Stimulated activated CD4-positive, alpha-beta T cell treated with anti-CD3 and anti-CD28 coated beads, Interleukin-12 subunit alpha, Interleukin-12 subunit beta, amount 100 ng/mL, for 4 hours (primary cell): ENCODE measurements at places on chromosomes 1 and 21.

- no peak for DNase-seq
These were observed 384.6 kb downstream of the PLPP3 start for GRCh38 chr1:56194701-56195300.

- no peak for DNase-seq
These were observed 32.7 kb downstream of the TUT4 start for GRCh38 chr1:52520148-52520547.

- no peak for DNase-seq
These were observed 270.7 kb downstream of the PAPPA2 start for GRCh38 chr1:176733661-176734060.

GRCh38 chr1:30452925-30453324, 270.5 kb downstream of the MATN1 start:
- DNase-seq: no peak

DNA sequence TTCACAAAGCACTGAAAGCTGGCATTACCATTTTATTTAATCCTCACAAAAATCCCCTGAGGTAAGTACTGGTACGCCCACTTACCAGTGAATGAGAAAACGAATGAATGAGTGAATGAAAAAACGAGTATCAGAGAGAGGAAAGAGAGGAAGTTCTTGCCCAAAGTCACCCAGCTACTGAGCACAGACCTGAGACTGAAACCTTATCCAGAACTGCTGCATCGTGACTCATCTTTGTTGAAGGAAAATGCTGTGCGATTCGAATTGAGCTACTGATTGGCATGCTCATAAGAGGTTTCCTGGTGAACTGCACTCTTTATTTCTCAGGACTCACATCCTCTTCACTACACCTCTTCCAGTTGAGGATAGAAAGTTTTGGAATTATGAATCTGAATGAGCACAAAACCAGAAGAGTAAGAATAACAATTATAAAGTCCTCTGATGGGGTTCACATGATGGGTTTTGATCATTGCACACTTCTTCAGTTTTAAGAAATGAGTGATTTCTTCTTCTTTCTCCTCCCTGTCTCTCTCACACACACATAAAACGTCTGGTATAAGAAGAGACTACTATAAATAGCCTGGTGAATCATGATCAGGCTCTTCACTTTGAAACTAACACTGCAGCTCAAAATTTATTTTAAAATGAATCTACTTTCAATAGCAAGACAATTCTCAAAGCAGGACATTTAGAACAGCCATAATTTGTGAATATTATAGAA, 32.1 kb downstream of the IL12RB2 start:
- peak; percentile 25 for DNase-seq

DNA sequence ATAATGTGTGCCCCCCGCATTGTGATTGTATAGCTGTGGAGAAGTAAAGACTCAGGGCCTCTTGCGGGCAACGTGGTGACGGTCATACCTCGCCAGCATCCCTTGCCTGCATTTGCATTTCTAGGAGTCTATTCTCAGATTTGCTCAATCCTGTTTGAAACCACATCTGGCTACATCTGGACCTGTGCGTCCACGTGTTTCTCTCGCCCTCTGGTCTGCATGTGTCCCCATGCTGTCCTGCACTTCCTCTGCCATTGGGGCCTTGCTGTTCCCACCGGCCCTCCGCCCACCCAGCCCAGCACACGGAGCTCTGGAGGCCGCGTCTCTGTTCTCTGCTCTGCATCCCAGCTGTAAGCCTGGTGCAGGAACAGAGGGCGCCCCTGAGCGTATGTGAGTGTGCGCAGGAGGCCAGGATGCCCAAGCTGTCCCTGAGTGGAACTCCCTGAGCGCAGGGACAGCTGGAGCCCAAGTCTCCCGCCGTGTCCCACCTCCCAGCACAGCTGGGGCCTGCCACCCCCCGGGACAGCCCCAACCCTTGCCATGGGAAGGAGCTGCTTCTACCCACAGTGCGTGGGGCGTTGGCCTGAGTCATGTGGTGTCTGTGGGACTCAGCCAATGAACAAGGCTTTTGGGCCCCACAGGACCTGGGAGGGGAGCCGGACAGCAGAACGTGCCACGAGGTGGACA, 1.6 kb downstream of the KRTAP10-2 start:
- DNase-seq: no peak

DNA sequence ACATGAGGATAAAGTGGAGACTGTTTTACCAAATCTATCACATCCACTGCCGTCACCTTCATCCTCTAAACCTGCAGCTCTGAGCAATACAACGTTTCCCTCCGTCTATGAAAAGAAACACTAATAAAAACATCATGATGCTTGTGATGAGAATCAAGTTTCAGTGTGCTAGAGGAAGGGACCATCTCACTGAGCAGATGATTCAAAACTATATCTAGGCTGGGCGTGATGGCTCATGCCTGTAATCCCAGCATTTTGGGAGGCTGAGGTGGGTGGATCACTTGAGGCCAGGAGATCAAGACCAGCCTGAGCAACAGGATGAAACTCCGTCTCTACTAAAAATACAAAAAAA, 14.7 kb upstream of the MYOM3 start:
- no peak for DNase-seq

GRCh38 chr1:209854196-209854595, 26.4 kb downstream of the UTP25 start:
- no peak for DNase-seq

GRCh38 chr1:16017461-16018303, at the start of gene HSPB7:
HSPB7 (minus strand) TSS chr1:16018043; CDS start chr1:16017963, 80 bp downstream.
- DNase-seq: no peak

DNA sequence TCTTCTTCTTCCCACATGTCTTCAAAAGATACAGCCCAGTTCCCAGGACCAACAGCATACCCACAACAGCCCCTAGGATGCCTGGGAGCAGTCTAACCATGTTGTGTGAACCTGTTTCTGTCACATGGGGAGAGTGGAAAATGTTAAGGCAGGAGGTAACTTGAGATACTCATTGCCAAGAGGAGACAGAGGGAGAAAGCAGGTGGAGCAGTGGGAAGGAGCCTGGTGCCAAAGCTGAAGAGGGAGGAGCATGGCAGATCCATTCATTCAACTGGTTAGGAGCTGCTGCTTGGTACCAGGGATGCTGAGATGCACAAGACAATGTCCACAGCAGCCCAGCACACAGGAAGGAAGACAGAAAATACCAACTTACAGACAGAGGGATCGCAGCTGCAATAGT, 149.8 kb upstream of the ETV3 start:
- no peak for DNase-seq

GRCh38 chr1:66177510-66177909, 356.4 kb upstream of the SGIP1 start:
- DNase-seq: no peak

- DNase-seq: no peak
These were observed 12.8 kb upstream of the RNU1-2 start for GRCh38 chr1:16882986-16883385.

GRCh38 chr1:17596186-17596585, 56.7 kb downstream of the ARHGEF10L start:
- no peak for DNase-seq

GRCh38 chr1:53393325-53393792, 65.5 kb upstream of the LRP8 start:
- DNase-seq: peak; percentile 73

- DNase-seq: no peak
These were observed 110.2 kb downstream of the IFI44 start for GRCh38 chr1:78759881-78760280.

DNA sequence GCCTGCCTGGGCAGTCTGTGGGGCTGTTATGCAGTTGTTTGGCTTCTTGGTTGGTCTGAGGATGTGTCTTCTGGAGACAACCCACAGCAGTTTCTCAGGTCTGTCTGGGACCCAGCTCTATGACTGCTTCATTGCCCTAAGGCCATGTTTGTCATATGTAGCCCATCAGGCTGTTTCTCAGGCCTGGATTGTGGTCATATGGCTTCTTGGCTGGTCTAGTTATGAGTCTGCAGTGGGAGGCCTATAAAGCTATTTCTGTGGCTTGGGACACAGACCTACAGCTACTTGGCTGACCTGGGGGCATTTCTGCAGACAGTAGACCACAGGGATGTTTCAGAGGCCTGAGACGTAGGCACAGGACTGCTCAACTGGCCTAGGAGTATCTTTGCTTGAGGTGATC, 41.5 kb downstream of the CHIA start:
- no peak for DNase-seq

- no peak for DNase-seq
These were observed 1.5 kb downstream of the LSS start for GRCh38 chr21:46226920-46227599.

DNA sequence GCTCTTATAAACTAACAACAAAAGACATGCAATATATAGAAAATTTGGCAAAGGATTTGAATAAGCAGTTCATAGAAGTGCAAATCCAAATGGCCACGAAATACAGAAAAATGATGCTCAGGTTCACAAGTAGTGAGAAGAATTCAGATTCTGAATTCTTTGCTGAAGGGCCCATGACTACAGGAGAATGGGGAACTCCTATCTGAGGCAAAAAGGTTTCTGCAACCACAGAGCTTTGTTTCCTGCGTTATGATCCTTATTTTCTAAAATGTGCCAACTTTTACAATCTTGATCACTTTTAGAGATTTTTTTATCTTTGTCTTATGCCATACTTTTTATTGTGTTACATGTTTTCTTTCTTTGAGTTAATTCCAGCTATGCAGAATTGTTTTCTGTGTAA, 91.3 kb downstream of the ITSN1 start:
- no peak for DNase-seq

DNA sequence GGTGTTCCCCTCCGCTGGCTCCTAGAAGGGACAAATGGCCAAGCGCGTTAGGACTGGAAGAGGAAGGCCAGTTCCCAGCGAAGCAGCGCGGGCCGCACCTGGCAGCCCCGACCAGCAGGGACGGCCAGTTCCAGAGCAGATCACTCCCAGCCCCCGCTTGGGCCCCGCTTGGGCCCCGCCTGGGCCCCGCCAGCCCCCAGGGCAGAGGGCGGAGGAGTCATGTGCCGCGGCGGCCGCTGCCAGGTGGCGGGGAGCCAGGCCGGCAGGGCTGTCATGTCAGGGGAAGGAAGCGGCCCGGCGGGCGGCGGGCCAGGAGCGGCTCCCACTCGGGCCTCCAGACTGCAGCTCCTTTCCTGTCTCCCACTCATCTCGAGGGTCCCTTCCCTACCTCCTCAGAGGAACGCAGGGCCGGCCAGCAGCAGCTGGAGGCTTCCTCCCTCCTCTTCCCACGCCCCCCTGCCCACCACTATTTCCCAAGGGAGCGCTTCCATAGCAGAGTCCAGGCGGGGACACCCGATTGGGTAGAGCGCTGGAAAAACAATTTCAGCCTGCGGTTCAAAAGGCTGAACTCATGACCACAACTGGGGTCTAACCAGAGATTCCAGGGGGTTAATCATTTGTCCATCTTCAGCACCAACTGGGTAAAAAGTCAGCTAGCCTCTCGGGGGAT, 16.5 kb downstream of the ZNF697 start:
- DNase-seq: no peak

- no peak for DNase-seq
These were observed 92.2 kb downstream of the GRIK3 start for GRCh38 chr1:36942148-36942547.

DNA sequence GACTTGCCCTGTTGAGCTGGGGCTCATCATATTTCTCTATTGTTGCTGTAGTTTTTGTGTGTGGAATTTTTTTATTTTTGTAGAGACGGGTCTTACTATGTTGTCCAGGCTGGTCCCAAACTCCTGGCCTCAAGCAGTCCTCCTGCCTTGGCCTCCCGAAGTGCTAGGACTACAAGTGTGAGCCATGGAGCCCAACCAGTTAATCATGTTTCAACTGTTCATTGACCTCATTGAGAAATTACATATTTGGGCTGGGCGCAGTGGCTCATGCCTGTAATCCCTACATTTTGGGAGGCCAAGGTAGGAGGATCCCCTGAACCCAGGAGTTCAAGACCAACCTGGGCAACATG, 9.2 kb upstream of the PKNOX1 start:
- no peak for DNase-seq

- DNase-seq: no peak
These were observed 358.1 kb downstream of the LRRIQ3 start for GRCh38 chr1:73839922-73840321.

DNA sequence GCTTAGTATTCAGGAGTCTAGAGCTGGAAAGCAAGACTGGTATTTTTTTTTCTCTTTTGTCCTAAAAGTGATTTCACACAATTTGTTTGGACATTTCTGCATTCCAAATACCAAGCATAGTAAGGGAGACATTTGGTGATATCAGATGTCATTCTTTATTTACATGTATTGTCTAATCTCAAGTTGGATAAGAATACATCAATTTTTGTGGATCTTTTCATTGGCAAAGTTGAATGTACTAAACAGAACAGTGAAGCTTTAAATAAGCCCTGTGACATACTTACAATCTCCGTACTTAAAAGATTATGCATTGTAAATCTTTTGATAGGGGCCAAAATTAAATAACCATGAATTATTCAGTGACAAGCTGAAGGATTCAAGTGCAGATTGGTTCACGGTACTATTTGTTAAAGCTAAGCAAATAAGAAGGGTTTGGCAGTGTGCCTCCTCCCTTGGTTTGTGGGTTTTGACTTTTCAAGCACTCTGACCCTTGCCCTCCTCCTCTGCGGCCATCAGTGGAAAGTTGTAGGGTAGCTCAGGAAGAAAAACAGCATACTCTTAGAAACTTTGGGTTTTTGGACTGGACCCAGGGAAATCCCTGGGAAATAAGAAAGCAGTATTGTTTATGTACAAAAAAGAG, 663.7 kb downstream of the ADGRL2 start:
- no peak for DNase-seq

DNA sequence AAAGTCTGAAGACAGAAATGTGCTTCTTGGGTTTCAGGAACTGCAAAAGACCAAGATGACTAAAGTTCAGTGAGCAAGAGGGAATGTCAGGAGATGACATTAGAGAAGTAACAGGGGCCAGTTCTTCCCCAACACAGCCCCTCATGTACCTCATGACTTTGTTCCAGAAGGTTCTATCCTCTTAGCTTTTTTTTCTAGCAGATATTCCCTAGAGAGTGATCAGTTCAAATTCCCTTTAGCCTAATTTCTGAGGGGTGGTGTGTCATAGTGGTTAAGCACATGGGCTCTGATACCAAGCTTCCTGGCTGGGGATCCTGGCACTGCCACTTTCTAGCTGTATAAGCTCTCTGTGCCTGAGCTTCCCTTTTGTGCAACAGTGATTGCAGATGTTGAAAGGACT, 108.0 kb downstream of the LBR start:
- no peak for DNase-seq

GRCh38 chr1:112231331-112231730, 164.7 kb upstream of the CTTNBP2NL start:
- DNase-seq: no peak

GRCh38 chr1:81573458-81573857, 227.3 kb upstream of the ADGRL2 start:
- DNase-seq: no peak

DNA sequence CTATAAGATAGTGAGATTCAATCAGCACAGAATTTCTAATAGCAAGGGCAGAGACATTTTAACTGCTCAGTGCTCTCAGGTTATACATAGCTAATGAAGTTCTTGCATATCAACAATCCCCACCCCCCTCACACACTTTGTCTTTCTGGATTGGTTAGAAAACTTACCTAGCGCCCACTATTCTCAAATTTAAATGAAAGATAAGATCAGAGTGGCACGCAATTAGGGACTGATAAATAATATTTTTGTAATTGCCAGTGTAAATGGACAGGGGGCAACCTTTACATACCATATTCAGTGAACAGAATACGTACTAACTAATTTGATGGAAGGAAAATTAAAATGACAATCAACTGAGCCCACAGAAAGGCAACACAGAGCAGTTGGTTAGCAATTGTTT, 11.7 kb downstream of the SELL start:
- DNase-seq: no peak
